Fibroblast of skin of left quadriceps (primary cell): ENCODE measurements at places on chromosomes 2 and 18.

- DNase-seq, result no peak
Observed at GRCh38 chr2:236705295-236706105, 135.9 kb downstream of the ACKR3 start.

DNA sequence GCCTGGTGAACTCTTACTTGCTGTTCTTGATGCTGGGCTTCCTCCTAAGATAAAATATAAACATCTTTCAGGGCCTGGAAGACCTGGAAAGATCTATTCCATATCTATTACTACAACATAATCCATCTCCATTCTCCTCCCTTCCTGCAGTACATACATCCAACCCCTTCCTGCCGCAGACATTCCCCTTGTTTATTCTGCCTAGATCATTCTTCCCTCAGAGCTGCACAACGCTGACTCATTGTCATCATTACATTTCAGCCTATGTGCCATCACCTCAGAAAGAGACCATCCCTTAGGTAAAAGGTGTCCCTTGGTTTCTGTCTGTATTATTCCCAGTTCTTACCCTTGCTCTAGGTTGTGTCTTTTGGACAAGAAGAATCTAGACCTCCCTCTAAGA is 2.5 kb upstream of the CDH7 start:
- no peak for DNase-seq

- DNase-seq, result no peak
Observed at GRCh38 chr2:159149747-159150146, 136.8 kb downstream of the WDSUB1 start.

GRCh38 chr2:213098612-213099011 is 52.8 kb downstream of the IKZF2 start:
- DNase-seq, result no peak

DNA sequence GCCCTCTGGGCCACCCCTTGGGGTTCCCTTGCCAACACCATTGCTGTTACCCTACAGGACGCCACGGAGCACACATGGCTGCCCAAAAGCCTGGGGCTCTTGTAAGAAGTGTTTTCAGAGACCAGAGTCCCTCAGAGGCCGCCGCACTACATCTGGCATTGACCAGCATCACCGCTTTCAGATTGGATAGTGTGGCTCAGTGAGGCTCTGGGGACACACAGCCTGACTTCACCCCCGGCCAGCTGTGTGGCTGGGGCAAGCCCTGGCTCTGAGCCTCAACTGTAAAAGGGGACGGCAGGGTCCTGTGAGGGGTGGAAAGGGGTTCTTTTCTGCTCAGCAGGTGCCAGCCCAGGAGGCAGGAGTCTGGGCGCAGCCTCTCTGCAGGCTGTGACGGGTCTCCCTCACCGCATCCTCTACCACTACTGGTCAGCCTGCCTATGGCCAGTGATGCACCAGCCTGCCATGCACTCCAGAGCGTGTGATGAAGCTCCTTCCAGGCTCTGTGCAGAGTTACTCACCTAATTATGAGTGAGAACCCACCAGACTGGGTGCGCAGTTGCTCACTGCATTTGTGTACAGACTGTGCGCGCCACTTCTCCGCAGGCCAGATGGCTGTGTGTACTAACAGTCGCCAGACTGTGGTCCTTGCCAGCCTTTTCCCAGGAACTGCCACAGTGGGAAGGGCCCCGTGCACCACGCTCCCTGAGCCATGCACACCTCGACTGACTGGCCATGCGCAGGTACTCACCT is 10.7 kb upstream of the OTOF start:
- no peak for DNase-seq

- no peak for DNase-seq
Observed at GRCh38 chr18:77061281-77061945, 71.2 kb downstream of the MBP start.

DNA sequence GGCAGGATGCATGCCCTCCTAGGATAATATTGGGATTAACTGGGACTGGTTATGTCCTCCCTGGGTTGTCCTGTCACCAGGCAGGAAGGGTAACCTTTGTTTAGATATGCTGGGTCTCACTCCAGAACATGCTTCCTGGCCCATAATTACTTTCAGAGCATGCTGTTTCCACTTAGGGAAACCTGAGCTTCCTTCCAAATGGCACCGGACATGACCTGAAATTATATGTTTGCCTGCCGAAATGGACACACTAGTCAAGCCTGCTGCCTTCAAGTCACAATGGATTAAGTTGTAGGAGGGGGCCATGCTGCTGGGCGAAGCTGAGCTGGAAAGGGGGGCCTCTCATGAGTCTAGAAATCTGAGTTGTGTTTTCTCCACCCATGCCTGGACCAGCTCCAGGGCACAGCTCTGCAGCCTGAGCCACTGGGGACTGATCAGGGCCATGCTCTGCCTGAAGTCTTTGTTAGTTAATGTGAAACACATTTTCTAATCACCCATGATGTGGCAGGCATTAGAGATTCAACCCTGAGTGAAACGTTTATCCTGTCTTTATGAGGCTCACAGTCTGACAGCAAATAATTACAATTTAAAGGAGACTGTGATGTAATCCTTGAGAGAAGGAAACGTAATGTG is 273.3 kb downstream of the TNS1 start:
- peak; percentile 83 for DNase-seq
